ENCODE measurements at places on chromosomes 11 and 22. TPM values are rescaled to one million over a fixed set of nuclear protein-coding genes. Genes with fewer than 3 reads are reported as not detected.

GRCh38 chr11:290621-291231 lies 1.8 kb downstream of the PGGHG start:
- DNase-seq = peak; percentile 15

DNA sequence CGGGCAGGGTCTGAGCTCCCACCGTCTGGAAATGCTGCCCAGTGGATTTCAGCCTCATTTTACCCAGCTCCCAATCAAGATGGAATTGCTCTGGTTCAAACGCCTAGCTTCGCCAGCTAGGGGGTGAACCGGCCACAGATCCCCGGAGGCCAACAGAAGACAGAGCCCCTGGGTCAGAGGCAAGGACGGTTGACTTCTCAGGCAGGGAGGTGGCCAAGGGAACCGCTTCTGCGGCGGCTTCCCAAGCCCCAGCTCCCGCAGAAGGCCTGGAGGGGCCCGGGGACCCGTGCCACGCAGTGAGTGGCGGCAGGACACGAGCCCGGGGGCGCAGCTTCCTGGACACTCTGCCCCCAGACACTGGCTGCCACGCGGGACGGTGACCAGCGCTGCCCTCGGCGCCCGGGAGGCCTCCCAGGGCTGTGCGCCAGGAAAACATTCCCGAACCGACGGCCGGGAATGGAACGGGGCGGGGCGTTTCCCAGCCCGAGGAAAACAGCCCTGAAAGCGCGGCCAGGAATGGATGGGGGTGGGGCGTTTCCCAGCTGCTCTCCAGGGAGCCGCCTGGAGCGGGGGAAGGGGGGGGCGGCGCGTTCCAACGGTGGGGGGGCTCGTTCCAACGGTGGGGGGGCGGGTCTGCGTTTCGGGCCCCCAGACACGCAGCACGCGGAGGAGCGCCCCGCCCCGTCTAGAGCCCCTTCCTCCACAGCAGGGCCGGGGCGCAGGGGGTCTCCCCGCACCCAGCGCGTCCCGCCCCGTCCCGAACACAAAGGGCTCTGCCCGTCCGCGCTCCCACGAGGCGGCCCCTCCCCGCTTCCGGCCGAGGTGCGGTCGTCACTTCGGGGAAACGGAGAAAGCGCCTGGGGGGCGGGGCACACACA lies 13.5 kb upstream of the B4GALNT4 start:
- DNase-seq = peak; percentile 98

- no peak for DNase-seq
Observed at GRCh38 chr11:58061813-58062212, 31.1 kb downstream of the OR6Q1 start.

DNA sequence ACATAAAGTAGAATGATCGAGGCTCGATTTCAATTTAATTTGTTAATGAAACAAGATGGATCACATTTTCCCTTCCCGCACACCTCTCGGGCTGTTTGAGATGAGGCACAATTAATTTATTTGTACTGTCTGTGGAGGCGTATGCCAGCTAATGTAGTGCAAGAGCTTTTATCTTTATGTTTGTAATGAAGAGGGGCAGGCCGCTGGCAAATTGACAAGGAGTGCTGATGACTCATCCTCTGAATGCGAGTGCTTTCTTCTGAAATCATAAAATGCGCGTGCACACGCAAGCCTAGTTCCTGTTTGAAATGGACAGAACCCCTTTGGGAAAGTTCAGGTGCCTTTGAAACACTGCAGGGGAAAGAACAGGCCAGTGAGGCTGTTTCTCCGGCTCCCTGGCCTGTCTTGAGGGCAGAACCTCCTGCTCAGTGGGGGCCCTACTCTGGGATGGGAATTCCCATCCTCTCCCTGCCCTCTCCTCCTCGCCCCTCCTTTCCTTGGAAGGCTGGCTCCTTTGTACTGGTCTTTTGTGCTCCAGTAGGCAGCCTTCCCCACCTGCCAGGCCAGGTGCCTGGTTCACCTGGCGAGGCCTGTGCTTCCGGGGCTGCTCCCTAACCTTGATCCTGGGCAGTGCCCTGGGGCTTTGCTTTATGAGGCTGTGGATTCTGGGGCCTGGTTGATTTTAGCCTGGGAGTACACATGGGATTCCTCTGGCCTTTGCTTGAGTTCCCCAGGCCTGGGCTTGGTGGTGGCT lies 50.3 kb downstream of the TEAD1 start:
- peak; percentile 86 for DNase-seq

- no peak for DNase-seq
Observed at GRCh38 chr11:122422682-122423081, 232.8 kb upstream of the UBASH3B start.

DNA sequence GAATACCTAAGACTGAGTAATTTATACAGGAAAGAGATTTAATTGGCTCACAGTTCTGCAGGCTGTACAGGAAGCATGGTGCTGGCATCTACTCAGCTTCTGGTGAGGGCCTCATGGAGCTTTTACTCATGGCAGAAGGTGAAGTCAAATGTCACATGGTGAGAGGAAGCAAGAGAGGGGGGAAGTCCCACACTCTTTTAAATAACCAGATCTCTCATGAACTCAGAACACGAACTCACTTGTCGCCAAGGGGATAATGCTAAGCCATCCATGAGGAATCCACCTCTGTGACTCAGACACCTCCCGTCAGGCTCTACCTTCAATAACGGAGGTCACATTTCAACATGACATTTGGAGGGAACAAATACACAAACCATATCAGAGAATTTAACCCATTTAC lies 42.2 kb downstream of the BIRC2 start:
- DNase-seq = no peak

- DNase-seq = no peak
Observed at GRCh38 chr22:30964858-30965257, 3.7 kb downstream of the MORC2 start.

GRCh38 chr11:11798586-11799438 lies 43.0 kb upstream of the USP47 start:
- peak; percentile 87 for DNase-seq

DNA sequence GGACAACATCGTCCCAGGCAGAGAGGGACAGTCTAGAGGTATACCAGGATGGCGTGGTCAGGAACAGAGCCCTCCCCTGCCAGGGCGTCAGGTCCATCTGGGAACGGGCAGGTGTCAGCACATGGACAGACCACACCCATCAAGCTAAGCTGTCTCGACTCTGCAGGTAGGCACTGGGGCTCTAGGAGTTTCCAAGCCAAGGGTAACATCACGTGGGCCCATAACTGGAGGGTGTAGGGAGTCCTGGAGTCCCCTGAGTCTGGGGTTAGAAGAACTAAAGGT lies 75.4 kb downstream of the PHF21B start:
- DNase-seq = no peak

DNA sequence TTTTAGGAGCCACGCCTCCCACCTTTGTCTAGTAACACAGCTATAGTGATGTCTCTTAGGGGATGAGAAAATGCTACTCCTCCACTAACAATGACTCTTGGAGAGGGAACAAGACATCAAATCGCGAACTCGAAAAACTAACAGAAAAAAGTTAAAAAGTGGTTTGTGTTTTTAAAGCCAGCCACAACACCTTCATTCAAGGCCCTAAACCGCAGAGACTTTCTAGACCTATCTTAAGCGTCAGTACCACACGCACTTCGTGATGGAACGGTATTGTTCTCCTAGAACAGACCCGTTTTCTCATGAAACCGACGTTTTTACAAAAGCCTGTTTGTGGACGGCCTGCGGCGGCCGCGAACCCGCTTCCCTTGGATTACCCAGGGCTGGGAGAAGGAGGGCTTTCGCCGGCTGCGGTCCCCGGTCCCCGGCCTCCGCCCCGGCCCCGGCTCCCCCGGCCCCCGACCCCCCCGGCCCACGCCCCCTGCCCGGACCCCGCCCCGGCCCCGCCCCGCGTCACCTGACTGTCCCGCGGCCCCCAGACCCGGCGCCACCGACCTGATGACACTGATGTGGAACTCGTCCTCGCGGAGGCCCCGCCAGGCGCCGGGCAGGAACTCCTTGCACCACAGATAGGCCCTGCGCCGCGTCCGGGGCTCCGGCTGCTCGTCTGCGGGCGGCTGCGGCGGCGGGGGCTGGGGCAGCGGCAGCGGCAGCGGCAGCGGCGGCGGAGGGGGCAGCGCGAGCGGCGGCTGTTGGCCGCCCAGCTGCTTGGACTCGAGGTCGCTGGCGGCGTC lies 718 bp downstream of the CHKA start:
- peak; percentile 68 for DNase-seq

DNA sequence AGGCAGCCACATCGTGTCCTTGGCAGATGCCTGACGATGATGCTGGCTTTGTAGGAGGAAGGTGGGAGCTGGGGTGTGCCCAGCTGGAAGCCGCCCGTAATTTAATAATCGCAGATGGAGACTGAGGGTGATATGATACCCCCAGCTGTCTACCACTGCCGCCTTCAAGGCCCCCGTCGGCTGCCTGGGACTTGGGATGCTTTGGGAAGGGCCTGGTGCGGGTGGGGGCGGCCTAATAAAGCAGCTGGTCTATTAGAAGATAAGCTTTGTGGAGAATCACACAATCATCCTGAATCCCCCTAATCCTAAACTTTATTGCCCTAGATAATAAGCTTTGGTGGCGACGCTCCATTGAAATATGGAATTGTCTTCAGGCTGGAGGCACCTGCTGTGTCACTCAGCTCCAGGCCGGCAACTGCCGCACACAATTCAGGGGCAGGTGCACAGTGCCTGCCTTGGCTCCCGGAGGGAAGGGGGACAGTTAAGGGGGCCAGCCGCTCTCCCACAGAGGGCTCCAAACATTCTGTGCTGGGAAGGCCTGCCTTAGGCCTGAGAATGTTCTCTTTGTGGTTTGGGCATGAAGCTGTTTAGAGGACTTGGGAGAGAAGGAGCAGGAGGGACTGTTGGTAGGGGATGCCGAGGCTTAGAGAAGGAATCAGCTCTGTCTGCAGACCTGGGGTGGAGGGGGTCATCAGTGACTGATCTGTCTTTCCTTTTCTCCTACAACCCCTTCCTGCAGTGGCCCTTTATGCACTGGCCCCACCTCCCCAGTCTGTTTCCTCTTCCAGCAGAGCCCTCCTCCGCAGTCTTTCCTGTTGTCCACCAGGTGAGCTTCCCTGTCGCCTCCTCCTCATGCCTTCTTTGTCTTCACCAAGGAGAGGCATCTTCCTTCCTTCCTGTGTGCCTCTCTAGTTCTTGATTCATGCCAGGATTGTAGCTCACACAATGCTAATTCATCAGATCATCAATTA lies 65.3 kb downstream of the ARL14EP start:
- no peak for DNase-seq

DNA sequence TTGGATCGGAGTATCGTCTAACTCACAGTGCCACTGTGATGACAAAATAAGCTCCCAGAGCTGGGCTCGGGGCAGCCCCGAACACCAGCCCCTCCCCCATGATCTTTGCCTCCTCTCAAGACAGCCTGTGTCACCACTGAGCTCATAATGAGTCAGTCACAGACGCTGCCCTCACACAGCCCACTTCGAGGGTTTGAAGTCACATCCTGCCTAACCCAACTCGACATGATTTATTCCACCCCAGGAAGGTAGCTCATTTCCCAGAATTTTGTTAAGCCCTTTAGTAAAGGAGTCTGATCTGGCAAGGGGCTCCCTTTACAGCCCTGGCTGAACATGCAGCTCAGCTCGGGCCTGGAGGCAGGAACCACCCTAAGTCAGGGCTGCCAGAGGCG lies 22.8 kb downstream of the MYH9 start:
- peak; percentile 85 for DNase-seq

DNA sequence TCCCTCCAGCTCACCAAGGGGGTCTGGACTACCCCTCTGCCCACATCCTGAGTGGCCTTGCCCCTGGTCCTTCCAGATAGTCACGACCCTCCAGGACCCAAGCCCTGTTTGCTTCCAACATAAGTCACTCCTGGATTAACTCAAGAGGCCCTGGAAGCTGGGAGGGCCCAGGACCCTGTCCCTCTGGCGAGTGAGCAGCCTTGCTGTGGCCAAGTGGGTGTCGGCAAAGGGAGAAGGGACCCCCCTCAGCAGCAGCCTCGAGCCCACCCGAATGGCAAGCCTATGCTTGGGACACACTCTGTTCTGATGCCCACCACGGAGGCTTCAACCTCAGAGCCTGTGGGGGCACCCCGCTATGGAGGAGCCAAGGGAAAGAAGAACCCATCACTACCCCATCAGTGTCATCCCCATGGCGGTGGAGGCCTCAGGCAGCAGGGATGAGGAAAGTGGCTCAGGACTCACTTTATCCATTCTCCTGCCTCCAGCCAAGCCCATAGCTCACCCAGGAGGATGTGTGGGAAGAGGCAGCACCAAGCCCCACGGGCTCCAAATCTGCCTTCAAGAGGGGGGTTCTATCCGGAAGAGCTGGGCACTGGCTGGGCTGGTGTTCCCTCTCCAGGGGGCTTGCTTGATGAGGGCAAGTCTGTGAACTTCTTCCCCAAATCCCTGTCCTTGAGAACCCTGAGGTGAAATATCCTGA lies 12.5 kb downstream of the SLC22A12 start:
- no peak for DNase-seq

DNA sequence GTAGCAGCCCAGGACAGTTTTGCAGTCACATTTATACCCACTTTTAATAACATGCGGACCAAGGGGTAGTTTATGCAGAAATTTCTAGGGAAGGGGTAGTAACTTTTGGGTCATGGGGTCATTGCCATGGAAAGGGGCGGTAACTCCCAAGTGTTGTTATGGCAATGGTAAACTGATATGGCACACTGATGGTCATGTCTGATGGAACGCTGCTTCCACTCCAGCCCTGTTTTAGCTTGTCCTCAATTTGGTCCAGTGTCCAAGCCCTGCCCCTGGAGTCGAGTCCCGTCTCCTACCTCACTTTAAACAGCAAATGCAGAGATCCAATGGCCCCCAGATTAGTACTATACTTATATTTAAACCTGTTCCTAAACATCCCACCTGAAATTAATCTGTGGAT lies 11.2 kb upstream of the SEC14L4 start:
- no peak for DNase-seq

GRCh38 chr11:129191649-129192048 lies 476 bp downstream of the ARHGAP32 start:
- no peak for DNase-seq

DNA sequence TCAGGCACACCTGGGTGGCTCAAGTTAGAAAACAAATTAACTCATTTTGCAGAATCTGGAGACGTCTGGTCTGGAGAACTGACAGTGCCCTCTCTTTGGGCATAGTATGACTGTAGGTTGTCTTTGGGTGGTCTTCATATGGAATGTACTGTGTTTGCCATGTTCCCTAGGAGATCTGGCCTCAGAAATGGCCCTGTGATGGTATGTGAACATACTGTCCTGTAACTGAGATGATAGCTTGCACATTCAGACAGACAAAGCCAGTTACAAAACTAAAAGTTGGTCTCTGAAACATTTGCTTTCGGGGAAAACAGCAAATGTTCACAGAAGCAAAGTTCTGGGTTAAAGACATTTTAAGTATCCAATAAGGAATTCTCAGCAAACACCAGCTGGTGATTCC lies 29.7 kb downstream of the CD44 start:
- no peak for DNase-seq

GRCh38 chr11:105611572-105612441 lies 1.9 kb downstream of the GRIA4 start:
- no peak for DNase-seq

GRCh38 chr22:37276776-37277175 lies 5.5 kb upstream of the CYTH4 start:
- no peak for DNase-seq

The DEFB108B gene
- not detected for total RNA-seq

The CCDC87 gene
- 0.18 TPM for total RNA-seq

The CDON gene
- total RNA-seq = 30.0 TPM

The EML3 gene
- total RNA-seq = 29.1 TPM

The ARHGAP8 gene
- total RNA-seq = 0.32 TPM

The LRRC56 gene
- 0.68 TPM for total RNA-seq

Data from left cardiac atrium (tissue), 4 donors.